ENCODE measurements at places on chromosomes 6 and 20. TPM values are rescaled to one million over a fixed set of nuclear protein-coding genes. Genes with fewer than 3 reads are reported as not detected.

DNA sequence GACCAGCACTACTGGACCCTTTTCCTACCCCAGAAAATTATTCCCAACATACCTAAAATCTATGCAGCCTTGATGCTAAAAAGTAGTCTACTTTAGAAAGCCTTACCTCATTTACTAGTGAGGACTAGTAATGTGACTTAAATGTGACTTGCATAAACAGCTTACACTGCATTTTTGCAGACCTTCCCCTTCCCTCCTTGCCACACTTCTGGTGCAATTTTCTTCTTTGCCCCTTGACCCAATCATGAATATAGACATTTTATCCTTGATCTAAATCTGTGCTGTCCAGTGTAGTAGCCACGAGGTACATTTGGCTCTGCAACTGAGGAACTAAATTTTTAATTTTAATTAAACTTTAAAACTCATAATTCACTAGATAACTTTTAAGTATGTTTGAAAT is 7.0 kb upstream of the ZKSCAN8 start:
- peaks cover 62% of the 10 kb centered on the region for H3K4me1 ChIP-seq
- no peak for DNase-seq
- H3K27me3 ChIP-seq = no peaks in the 10 kb centered on the region

DNA sequence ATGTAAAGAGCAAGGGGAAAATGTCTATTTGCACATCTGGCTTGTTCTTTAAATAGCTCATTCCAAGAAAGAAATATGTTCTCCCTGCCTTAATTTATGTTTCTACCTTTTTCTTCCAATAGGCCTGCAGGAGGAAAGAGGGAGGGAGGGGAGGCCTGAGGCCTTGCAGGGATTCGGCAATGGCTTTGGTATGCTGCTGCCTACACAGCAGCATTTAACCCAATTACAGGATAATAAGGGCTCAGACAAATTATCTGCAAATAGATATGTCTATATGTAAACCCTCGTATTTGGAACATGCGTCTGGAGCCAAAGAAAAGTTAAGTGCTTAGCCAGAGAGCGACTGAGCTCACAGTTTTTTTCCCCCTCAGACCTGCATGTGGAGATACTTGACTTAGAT is 277.2 kb downstream of the CDC5L start:
- H3K27me3 ChIP-seq = no peaks in the 10 kb centered on the region
- H3K4me1 ChIP-seq = no peaks in the 10 kb centered on the region
- no peaks in the 10 kb centered on the region for H3K36me3 ChIP-seq
- no peak for DNase-seq
- H3K4me3 ChIP-seq = no peak overlapping the region

Gene PSMB1
- 117 TPM for total RNA-seq

DNA sequence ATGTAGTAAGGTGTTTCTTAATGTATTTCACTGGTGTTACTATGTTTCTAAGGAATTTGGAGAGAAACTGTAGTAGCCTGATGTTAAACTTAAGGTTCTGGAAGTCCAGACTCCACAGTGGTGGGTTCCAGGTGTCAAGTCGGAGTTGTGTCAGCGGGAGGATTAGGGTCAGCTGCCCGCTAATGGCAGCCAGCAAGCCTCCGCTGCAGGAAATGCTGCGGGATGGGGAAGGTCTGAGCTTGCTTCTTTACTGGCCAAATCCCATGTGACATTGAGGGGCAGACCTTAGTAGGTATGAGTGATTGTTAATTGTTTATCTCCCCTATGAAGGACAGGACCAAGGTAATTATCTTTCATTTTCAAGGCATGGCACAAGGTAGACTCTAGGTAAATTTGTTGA is 3.7 kb upstream of the ARID1B start:
- no peak for DNase-seq
- no peaks in the 10 kb centered on the region for H3K27me3 ChIP-seq
- H3K4me1 ChIP-seq = peaks cover 23% of the 10 kb centered on the region

DNA sequence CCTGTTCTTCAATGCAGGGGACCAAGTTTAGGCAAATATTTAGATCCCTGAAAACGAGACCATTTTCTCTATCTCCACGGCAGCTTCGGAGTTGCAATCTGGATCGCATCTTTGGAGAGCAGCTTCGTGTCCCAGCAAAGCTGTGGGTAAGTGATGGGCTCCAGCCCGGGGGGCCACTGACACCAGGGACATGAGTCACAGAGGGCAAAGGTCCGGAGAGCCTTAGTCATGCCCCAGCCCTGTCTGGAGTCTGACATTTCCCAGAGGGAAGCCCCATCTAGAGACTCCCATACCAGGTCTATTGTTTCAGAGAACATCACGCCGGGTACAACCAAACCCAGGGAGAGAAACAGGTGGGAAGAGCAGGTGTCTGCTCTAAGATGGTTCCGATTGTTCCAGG is 95.9 kb downstream of the NFATC2 start:
- H3K4me3 ChIP-seq = no peak overlapping the region
- H3K27ac ChIP-seq = no peak overlapping the region
- peaks cover 18% of the 10 kb centered on the region for H3K4me1 ChIP-seq

Gene FAM135A
- total RNA-seq = 6.7 TPM

Gene BNIP5
- total RNA-seq = not detected

Gene SLC22A3
- total RNA-seq = not detected

DNA sequence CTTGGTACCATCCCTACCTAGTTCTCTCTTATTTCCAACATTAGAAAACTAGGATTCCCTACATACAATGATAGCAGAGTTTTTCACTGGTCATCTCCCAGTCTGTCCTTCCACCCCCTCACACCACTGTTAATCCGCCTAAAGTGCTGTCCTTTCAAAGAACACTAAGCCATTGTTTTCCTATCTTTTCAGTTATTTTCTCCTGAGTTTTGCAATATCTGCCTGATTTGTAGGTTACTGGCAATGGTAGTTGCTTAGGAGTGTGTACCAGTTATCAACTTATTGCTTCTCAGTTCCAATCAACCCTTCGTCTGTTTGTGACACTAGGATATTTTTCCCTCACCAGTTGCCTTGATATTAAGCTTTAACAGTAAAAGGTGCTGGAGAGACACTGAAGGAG is 135.0 kb downstream of the EPM2A start:
- no peaks in the 10 kb centered on the region for H3K36me3 ChIP-seq
- DNase-seq = no peak
- no peak overlapping the region for H3K27ac ChIP-seq
- no peak overlapping the region for H3K4me3 ChIP-seq

GRCh38 chr6:63097222-63097621 is 114.0 kb upstream of the FKBP1C start:
- no peaks in the 10 kb centered on the region for H3K27me3 ChIP-seq
- DNase-seq = no peak
- no peak overlapping the region for H3K27ac ChIP-seq
- H3K4me1 ChIP-seq = no peaks in the 10 kb centered on the region
- no peak overlapping the region for H3K4me3 ChIP-seq

GRCh38 chr20:37615340-37616109 is 78.3 kb upstream of the CTNNBL1 start:
- H3K27ac ChIP-seq = no peak overlapping the region
- DNase-seq = no peak
- no peaks in the 10 kb centered on the region for H3K4me1 ChIP-seq
- no peak overlapping the region for H3K4me3 ChIP-seq
- no peaks in the 10 kb centered on the region for H3K36me3 ChIP-seq

GRCh38 chr6:72286911-72287311 is 335.0 kb upstream of the KCNQ5 start:
- no peak overlapping the region for H3K4me3 ChIP-seq
- H3K4me1 ChIP-seq = no peaks in the 10 kb centered on the region
- DNase-seq = no peak
- H3K36me3 ChIP-seq = no peaks in the 10 kb centered on the region

- H3K36me3 ChIP-seq = no peaks in the 10 kb centered on the region
- H3K4me3 ChIP-seq = no peak overlapping the region
- no peak overlapping the region for H3K27ac ChIP-seq
- no peaks in the 10 kb centered on the region for H3K27me3 ChIP-seq
These were observed 114.5 kb upstream of the SLC22A16 start for GRCh38 chr6:110590821-110591351.

Gene LAMA2
- 0.02 TPM for total RNA-seq

- DNase-seq = no peak
- peaks cover 5% of the 10 kb centered on the region for H3K4me1 ChIP-seq
- no peak overlapping the region for H3K4me3 ChIP-seq
- H3K27me3 ChIP-seq = no peaks in the 10 kb centered on the region
These were observed 125.7 kb downstream of the SLC23A2 start for GRCh38 chr20:4875578-4876067.

- no peak overlapping the region for H3K4me3 ChIP-seq
- no peaks in the 10 kb centered on the region for H3K36me3 ChIP-seq
- H3K4me1 ChIP-seq = no peaks in the 10 kb centered on the region
These were observed 339.6 kb upstream of the CITED2 start for GRCh38 chr6:139713900-139714506.

Gene MYMX
- not detected for total RNA-seq

Gene CCN6
- not detected for total RNA-seq

- no peak for DNase-seq
- no peak overlapping the region for H3K4me3 ChIP-seq
- H3K36me3 ChIP-seq = peaks cover 80% of the 10 kb centered on the region
- H3K4me1 ChIP-seq = peaks cover 20% of the 10 kb centered on the region
These were observed 16.0 kb downstream of the PSMF1 start for GRCh38 chr20:1134355-1134754.

- no peaks in the 10 kb centered on the region for H3K4me1 ChIP-seq
- no peak overlapping the region for H3K27ac ChIP-seq
- H3K27me3 ChIP-seq = peaks cover 22% of the 10 kb centered on the region
- no peaks in the 10 kb centered on the region for H3K36me3 ChIP-seq
These were observed 79.6 kb downstream of the CEP57L1 start for GRCh38 chr6:109174916-109175315.

Gene ZNF165
- 0.77 TPM for total RNA-seq

- H3K4me3 ChIP-seq = no peak overlapping the region
- no peaks in the 10 kb centered on the region for H3K36me3 ChIP-seq
- no peak for DNase-seq
- H3K4me1 ChIP-seq = no peaks in the 10 kb centered on the region
These were observed 34.9 kb upstream of the FOXA2 start for GRCh38 chr20:22619272-22619671.

DNA sequence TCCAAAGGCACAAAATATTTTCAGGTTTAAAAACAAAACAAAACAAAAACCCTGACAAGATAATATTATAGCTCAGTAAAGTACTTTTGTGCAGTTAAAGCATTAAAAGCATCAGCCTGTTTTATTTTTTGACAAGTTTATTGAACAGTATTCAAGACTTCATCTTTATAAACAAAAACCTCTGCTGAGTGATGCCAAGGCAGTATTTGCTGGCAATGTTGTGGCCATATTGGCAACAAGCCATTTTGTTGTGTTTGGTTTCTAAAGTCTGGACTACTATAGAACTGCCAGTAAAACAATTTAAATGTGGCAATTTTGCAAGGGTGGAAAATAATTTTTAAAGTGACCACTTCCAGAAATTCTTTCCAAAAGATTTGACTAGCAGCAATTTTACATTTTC is 15.9 kb downstream of the CPNE1 start:
- peaks cover 47% of the 10 kb centered on the region for H3K36me3 ChIP-seq
- H3K4me3 ChIP-seq = no peak overlapping the region
- H3K4me1 ChIP-seq = peaks cover 44% of the 10 kb centered on the region
- no peak overlapping the region for H3K27ac ChIP-seq
- no peaks in the 10 kb centered on the region for H3K27me3 ChIP-seq

DNA sequence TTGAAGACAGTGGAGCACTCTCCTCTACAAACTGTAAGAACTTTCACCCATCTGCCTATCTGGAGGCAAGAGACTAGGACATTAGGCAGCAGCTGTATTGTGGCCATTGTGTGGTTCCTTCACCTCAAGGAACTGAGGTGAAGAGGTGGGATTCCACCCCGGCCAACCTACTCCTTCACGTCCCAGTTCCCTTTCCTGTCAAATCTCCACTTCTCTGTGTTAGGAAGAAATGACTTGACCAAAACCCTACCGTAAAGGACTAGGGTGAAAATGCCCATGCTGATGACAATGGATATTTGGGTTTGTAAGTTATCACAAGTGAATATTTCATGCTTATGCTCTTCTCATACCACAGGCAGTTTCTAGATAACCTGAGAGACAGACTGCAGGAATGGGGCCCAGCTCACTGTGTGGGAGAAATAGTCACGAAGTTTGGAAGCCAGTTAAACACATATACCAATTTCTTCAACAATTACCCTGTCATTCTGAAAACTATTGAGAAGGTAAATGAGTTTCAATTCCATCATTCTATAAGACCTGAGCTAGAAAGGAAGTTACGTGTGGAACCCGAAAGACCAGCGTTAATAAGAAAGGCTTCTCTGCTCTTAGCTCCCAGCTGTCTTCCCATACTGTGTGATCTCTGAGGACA is 86.6 kb downstream of the ECT2L start:
- H3K4me3 ChIP-seq = no peak overlapping the region
- no peak for DNase-seq
- H3K27ac ChIP-seq = no peak overlapping the region

DNA sequence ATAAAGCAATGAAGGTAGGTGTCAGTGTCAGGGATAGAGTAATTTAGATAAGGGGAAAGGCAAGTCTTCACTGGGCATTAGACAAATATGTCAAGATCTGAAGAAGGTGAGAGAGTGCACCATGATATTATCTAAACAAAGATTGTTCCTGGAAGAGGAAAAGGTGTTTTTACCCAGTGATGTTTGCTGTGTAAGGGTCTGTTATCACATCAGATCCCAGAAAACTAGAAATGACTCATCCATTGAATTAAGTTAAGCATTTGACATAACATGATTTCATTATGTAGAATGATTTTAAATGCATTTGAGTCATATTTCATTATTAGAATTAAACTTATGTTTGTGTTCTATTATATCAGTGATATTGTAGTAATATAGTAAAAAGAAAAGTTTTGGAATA is 1279.5 kb upstream of the CITED2 start:
- DNase-seq = no peak
- H3K4me1 ChIP-seq = no peaks in the 10 kb centered on the region
- H3K4me3 ChIP-seq = no peak overlapping the region
- H3K27ac ChIP-seq = no peak overlapping the region
- peaks cover 2% of the 10 kb centered on the region for H3K27me3 ChIP-seq

GRCh38 chr6:48535582-48536009 is 424.6 kb upstream of the PTCHD4 start:
- DNase-seq = no peak
- no peaks in the 10 kb centered on the region for H3K4me1 ChIP-seq
- no peak overlapping the region for H3K27ac ChIP-seq

GRCh38 chr6:116280161-116280932 is 617 bp upstream of the TSPYL1 start:
- DNase-seq = no peak
- H3K4me3 ChIP-seq = peak overlapping the region; percentile 90
- peaks cover 43% of the 10 kb centered on the region for H3K4me1 ChIP-seq
- peak overlapping the region; percentile 97 for H3K27ac ChIP-seq
- H3K27me3 ChIP-seq = no peaks in the 10 kb centered on the region

DNA sequence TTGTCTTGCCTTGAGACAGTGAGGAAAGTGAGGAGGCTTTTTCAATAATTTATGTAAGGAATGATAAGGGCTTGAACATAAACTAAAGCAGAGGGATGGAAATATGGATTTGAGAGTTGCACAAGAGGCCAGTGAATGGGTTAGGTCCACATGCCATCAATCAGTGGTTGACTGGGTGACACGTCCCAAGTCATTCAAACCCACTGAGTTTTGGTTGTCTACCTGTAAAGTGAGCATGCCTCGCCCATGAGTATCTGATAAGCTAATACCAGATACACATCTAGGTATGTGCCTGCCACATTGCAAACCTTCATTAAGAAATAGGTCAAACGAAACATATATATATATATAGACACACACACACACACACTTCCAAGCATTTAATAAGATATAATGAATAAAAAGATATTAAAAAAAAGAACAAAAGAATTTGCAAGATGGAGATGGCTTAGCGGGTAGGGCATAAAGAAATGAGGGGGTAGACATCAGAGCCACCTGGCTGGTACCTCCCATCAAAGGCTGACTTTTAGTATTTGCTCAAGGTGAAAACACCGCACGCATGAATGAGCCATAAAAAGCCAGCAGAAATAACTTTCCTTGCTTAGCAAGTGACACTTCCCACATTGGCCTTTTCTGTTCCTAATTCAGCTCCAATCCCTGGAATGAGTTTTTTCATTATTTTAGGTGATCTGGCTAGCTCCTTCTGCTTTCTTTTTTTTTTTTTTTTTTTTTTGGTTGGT is 109.1 kb upstream of the GGTLC1 start:
- H3K27me3 ChIP-seq = peaks cover 2% of the 10 kb centered on the region
- no peak overlapping the region for H3K27ac ChIP-seq
- no peak overlapping the region for H3K4me3 ChIP-seq
